Heart left ventricle (tissue), 16 donors: ENCODE measurements at places on chromosomes 2 and 18. TPM values are rescaled to one million over a fixed set of nuclear protein-coding genes. Genes with fewer than 3 reads are reported as not detected.

The ANKRD36C gene
- polyA plus RNA-seq: 4.0 TPM

DNA sequence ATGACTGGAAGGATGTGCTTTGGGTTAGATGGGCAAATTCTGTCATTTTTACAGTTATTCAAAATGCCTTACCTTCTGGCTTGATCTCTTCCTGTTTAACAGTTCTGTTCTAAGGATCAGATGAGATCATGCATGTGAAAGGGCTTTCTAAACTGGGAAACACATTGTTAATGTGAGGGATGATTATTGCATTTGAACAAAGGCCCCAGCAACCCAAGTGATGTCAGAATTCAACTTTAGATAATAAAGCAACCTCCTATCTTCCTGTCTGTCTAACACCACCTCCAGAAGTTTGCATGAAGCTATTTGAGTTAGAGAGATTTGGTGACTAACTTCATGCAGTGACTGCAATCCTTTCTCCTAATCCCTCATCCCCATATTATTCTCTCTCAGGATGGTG, 77.8 kb upstream of the B3GNT2 start:
- no peak for DNase-seq

DNA sequence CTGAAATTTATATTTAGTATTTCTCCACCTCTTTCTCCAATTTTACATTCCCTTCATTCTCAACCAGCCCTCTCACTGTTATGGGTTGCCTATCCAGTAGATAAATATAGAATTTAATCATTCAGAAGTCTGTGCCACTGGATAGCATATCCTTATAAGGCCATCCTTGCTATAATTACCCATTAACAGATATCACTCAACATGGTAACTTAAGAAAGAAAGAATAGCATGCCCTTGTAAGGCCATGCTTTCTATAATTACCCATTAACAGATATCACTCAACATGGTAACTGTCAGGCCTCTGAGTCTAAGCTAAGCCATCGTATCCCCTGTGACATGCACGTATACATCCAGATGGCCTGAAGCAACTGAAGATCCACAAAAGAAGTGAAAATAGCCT, 1137.4 kb upstream of the FAM98A start:
- DNase-seq: no peak

DNA sequence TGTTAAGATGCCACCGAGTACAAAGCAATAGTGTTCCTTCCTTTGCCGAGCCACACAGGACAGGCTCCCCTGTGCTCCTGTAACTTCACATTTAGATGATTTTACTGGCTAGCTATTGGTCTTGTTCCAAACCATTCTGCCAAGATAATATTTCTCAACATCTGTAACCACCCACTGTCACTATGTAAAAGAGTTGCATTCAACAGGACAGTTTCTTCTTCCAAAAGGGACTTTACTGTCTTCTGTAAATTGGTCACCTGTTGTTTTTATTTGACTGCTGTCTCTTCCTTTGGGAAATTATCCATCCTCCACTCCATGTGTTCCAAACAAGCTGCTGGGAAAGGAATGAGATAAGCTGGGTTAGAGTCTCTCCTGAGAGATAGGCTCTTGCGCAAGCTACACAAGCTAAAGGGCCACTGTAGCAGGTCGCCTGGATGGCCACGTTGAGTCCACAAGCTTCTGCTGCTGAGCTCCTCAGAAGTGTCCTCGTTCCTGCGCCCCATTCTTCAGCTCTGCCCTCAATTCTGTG, 14.4 kb upstream of the BZW1 start:
- no peak for DNase-seq

GRCh38 chr2:239951129-239951734, 73.9 kb downstream of the NDUFA10 start:
- DNase-seq: no peak

The SUCLG1 gene
- polyA plus RNA-seq: 336 TPM

- no peak for DNase-seq
These were observed 9.6 kb downstream of the PCARE start for GRCh38 chr2:29064746-29065067.

GRCh38 chr18:23548275-23548674, 38.0 kb downstream of the NPC1 start:
- DNase-seq: no peak

The GAL3ST2 gene
- polyA plus RNA-seq: not detected

The CNDP2 gene
- 50.1 TPM for polyA plus RNA-seq

The DSC2 gene
- polyA plus RNA-seq: 12.5 TPM

The LHCGR gene
- polyA plus RNA-seq: not detected

DNA sequence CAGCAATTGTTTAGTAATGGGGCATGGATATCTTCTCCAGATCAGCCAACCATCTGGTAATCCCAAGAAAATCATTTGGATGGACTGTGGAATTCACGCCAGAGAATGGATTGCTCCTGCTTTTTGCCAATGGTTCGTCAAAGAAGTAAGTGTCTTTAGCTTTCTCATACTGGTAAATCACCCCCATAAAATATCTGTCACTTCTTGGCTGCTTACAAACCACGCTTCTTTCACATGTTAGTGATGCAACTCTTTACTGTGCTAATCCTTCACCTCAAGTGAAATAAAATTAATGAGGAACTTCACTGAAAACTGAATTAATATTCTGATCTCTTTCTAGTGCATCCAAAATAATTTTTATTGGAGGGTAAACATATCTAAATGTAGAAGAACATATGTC, 18.9 kb downstream of the CPO start:
- DNase-seq: no peak

GRCh38 chr2:132941296-132942020, 271.5 kb upstream of the LYPD1 start:
- DNase-seq: no peak
